Muscle of back (tissue), 13 donors: ENCODE measurements at places on chromosomes 7 and 10. TPM values are rescaled to one million over a fixed set of nuclear protein-coding genes. Genes with fewer than 3 reads are reported as not detected.
A peak's percentile ranks its signal among the peaks of the same experiment; 100 is the strongest.

XRCC2 gene
- polyA plus RNA-seq: 5.8 TPM

IRF5 gene
- polyA plus RNA-seq: 1.7 TPM

DNA sequence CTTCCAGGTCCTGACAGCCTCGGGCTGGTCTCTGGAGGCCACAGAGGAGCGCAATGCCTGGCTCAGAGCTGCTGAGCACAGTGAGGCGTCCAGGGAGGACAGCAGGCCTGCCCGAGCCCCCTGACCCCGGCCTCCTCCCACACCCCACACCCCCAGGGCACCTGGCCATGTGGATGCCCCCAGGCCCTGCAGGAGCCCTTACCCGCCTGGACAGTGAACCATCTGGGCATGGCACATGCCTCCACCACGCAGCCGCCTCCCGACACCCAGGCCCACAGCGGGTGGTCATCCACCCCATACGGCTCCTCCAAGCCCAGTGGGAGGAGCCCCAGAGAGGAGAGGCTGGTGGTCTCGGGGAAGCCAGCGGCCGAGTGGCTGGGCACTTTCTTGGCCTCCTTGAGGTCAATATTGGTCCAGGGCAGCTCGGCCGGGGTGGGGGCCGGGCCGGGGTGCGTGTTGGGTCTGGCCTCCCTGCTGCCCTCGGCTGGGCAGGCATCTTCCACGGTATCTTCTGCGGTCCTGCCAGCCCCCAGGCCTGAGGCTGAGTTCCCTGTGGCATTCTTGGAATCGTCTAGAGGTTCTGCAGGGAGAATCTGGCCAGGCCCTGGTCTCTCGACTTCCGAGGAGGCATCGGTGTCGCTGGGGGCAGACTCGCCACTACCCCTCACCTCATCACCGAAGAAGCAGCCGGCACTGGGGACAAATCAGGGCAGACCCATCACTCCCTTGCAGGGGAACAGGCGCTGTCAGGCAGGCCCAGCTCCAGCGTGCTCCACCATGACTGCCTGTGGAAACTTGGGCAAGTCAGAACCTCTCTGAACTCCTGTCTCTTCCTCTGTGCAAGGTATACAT is 18.6 kb downstream of the TECPR1 start:
- DNase-seq: no peak

- peak; percentile 28 for DNase-seq
Measured at GRCh38 chr10:133117688-133118071, 30.0 kb downstream of the ADGRA1 start.

DNA sequence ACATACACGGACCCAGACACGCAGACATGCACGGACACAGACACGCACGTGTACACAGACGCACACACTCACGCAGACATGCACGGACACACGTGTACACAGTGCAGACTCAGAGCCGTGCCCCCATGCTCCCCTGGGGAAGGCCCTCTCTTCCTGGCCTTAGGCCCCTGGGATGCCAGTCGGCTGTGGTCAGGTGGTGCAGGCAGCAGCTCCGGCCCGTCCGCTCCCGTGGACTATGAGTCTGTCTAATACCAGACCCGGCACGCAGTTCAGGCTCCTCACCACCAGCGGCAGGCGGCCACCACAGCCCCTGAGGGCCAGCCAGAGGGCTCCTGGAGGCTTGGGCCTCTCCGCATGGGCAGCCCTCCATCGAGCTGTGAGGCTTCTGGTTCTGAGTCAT is 52.0 kb upstream of the NKX6-2 start:
- no peak for DNase-seq

DNA sequence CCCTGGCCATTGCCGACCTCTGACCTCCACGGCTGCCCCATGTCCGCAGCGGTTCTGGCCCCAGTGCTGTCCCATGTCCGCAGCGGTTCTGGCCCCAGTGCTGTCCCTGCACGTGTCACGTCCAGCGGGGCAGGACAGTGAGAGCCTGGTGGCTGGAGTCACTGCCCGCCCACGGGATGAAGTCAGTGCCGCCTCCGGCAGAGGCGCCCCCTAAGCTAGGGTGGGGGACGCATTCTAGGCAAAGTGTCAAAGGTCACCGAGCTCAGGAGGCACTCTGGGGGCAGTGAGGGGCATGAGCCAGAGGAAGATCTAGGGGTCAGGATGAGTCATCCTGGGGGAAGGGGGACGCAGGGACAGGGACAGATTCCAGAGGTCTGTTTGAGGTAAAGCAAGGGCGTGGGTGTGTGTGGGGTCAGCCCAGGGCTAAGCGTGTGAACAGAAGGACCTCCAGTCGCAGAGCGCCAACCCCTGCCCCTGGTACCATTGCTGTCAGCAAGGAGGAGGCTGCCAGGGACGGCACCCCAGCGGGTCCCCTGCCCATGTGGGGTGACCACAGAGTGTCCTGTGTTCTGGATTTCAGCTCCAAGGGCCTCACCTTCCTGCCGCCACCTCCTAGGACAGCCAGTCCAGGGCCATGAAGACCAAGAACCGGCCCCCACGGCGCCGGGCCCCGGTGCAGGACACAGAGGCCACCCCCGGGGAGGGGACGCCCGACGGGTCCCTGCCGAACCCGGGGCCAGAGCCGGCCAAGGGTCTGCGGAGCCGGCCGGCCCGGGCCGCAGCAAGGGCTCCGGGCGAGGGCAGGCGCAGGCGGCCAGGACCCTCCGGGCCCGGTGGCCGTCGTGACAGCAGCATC is 665 bp downstream of the BHLHA15 start:
- no peak for DNase-seq

GRCh38 chr7:141452911-141453310 is 98.3 kb upstream of the AGK start:
- DNase-seq: no peak
